BJ (cell line): ENCODE measurements at places on chromosomes 4 and X.
A peak's percentile ranks its signal among the peaks of the same experiment; 100 is the strongest.

DNA sequence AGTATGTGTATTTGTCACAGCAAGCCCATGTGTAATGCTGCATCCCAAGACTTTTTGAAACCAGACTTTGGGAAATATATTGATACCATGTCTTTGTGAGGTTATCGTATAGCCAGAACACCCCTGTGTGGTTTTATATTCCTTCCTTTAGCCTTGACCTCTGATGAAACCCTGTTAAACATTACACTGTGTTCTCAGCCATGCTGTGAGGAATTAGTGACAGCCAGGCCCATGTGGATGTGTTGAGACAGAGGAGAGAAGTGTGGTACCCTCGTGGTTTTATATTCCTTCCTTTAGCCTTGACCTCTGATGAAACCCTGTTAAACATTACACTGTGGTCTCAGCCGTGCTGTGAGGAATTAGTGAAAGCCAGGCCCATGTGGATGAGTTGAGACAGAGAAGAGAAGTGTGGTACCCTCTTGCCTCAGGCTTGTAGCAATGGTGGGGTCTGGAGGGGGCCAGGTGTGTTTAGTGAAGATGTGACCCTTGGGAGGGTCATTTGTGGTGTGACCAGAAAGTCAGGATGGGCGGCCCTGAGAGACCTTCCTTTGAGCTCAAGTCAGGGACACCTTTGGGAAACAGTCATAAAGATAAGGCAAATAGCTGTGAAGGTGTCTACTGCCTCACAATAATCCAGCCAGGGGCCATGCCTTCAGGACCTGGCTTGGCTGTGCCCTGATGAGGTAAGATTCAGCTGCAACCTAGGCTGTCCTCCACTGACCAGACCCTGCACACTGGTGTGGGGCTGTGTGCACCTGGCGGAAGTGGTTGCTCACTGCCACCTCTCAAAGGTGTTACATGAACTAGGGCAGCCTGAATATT lies 110.0 kb downstream of the IRF2 start:
- DNase-seq, result no peak

DNA sequence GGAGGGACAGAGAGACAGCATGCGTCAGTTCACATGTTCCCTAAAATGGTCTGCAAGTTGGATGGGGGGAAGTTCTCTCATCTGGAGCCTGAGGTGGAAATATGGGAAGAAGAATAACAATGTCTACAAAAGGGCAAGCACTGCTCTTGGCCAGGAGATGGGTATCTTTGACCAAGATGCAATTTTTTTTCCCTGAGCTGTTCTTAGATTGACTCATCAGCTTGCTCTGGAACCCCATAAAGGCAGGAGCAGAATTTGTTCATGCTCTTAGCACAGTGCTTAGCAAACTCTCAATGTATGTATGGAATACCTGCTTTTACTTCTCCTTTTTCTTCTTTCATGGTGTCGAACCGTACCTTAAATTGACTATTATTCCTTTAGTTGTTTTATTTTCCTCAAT lies 90.5 kb upstream of the ZNF827 start:
- DNase-seq, result no peak

DNA sequence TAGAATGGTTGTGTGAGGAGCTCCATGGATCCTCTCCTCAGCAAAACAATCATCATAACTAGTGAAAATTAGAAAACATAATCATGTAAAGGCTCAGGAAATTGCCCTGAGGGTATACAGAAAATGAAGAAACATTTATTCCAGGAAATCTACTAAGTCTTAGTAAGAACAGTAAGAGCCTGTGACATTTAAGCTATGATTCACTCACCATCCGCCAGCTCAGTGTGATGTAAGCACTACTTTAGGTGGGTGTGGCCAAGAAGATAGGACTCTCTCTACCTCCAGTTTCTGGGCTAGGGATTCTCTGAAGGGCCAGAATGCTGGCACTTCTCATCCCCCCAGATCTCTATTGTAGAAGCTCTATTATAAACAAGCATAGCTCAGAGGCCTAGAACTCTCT lies 147.5 kb downstream of the DLG3 start:
- peak; percentile 13 for DNase-seq

- DNase-seq, result no peak
Measured at GRCh38 chr4:157888281-157888680, 284.5 kb downstream of the GASK1B start.
